ENCODE measurements at places on chromosomes 4 and X.

DNA sequence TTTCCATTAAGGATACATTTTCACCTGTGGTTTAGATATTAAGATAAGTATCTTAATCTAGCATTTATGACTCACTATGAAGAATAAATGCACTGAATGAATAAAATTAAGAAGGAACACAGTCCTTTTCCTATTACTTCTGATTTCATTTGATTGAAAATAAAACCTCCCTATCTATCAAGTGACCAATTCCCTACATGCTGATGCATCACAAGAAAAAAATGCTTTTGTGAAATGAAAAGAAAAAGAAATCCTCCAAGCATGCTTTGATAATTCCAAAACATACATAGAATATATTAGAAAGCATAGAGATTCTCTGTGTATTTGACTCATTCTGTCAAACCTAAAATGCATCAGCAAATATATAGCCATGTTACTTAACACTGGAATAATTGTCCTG, 37.1 kb downstream of the PCDH10 start:
- DNase-seq, result no peak

- DNase-seq, result no peak
Measured at GRCh38 chrX:44915361-44915868, 42.4 kb downstream of the KDM6A start.

GRCh38 chr4:102218656-102219055, 126.6 kb downstream of the SLC39A8 start:
- DNase-seq, result no peak

DNA sequence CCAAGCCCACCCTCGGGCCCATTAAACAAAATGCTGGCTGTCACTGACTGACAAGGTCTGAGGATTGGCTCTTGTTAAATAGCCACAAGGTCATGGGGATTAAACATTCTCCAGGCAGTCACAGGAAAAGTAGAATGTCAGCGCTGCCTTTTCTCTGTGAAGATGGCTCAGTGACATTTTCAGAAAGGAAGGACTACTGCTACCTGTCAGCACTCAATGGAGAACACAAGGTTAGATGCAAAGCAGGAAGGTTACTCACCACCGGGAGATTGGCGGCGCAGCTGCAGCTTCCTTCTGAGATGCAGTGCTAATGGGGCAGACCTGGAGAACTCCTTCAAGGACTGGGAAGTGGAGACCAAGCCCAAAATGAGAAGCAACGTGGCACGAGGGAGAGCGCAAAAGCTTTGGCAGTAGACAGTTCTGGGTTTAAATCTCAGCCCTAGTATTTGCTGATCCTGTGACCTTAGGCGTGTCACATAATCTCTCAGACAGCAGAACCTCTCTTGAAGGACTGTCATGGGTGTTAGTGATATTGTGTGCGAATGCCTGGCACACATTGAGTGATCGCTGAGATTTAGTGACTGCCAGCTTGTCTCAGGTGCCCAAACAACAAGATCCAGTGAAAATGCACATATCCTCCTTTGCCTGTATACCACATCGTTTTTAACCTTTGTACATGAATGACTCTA, 213.1 kb upstream of the BOD1L1 start:
- no peak for DNase-seq

- DNase-seq, result no peak
Measured at GRCh38 chrX:71637848-71638247, 19.5 kb upstream of the CXCR3 start.
